ENCODE measurements at places on chromosomes 6 and 20.

DNA sequence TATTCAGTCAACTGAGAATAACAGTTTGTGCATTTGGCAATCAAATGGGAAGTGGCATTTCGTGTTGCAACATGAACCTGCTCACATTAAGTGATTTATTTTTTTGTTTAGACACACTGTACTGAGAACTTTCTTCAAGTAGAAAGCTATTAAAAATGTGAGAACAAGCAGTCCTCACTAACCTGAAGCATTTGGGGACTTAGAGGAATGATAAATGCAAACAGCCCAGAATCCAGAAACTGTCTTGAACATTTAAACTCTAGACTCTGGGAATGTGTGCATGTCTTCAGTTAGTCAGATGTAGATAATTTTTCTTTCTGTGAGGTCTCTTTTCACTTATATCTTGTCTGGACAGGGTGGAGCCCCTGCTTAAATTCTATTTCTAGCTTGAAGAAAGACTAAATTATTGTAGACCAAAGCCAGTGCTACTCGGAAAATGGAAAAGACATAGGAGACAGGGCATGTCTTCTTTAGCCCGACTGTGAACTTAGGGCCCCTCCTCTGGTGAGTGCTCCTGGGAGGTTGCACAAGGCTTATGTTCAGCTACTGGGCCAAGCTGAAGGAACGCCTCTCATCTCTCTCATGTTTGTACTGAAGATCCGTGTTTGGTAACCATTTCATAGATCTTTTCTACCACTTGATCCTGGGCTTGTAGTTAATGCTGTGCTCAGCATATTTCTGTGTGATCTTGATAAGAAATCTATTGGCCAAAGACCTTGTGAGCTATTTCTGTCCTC, 70.1 kb downstream of the SLX4IP start:
- DNase-seq = no peak

DNA sequence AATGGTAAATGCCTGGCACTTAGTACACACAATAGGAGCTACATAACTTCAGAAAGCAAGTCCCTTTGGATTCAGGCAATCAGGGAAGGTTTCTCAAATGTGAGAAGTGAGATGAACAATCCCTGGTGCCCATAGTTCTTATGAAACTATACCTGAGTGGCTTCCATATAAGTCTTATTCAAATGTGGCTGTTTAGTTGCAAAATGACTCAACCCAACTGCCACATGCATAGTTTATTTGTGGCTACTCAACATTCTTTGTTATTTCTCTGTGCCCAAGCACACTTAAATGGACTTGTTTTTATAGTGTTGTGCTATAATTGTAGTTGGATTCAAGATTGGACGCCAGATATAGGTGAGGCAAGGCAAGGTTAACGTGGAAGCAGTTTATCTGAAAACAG, 93.7 kb upstream of the ATXN1 start:
- DNase-seq = no peak

- DNase-seq = no peak
Measured at GRCh38 chr20:45368221-45368980, 5.4 kb downstream of the SYS1 start.

DNA sequence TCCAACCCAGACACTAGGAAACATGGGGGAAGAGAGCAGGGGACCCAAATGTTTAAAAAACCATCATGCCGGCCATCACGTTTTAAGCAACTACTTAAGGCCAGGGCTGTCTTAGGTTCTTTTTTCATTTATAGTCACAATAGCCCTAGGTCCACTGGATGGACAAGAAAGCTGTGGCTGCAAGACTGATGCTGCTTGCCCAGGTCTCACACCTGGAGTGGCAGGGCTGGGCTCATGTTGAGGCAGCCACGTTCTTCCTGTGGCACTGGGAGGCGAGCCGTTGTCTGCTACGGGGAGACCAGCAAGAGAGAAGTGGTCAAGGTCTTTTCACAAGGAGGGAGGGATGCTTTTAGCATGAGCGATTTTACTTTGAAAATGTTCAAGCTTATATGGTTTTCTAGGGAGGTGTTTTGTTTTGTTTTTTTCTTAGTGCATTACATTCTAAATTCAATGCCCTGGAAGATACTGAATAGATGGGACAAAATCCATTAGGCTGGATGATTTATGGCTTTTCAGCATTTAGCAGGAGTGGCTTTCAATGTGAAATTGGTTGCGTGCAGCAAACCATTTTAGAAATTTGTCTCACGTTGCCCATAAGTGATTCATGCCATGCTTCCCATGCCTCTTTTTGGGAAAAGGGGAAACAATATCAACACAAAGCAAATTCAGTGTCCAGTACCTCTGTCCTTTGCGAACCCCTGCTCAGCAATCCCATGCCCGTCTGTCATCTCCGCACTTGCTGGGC, 106.6 kb upstream of the SNX9 start:
- DNase-seq = no peak

- no peak for DNase-seq
Measured at GRCh38 chr6:54020334-54020733, 90.9 kb upstream of the MLIP start.

All from DMS 273 treated with DMSO at 0.1 percent for 48 hours (cell line).